ENCODE measurements at places on chromosomes 11 and 22. TPM values are rescaled to one million over a fixed set of nuclear protein-coding genes. Genes with fewer than 3 reads are reported as not detected.

DNA sequence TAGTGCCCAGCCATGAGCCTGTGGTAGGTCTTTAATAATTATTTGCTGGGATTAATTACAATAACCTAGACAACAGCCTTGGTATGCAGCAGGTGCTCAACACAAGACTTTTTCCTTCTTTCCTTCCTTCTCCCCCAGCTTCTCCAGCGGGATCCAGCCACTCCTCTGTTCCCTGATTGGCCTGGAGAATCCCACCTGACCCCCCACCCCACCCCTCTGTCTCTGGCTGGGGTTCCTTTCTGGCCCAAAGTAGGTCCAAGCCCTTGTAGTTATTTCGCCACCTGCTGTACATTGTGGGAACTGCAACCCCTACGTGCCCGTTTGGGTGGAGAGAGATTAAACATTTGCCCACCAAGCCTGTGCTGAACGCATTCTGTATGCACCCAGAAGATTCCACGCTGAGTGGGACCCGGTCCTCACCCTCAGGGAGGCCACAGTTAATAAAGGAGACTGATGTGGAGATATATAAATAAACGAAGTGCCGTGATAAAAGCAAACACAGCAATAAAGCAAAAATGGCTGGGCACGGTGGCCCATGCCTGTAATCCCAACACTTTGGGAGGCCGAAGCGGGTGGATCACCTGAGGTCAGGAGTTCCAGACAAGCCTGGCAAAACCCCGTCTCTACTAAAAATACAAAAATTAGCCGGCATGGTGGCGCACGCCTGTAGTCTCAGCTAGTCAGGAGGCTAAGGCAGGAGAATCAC lies 32.1 kb upstream of the DGKZ start:
- no peak overlapping the region for H3K27ac ChIP-seq
- peaks cover 2% of the 10 kb centered on the region for H3K27me3 ChIP-seq
- no peaks in the 10 kb centered on the region for H3K36me3 ChIP-seq
- no peak overlapping the region for H3K4me3 ChIP-seq
- H3K4me1 ChIP-seq, result peaks cover 21% of the 10 kb centered on the region

Gene TMEM151A
- not detected for total RNA-seq

Gene NRGN
- 6.6 TPM for total RNA-seq

GRCh38 chr11:9651899-9652748 lies 11.8 kb upstream of the SWAP70 start:
- H3K4me3 ChIP-seq, result no peak overlapping the region
- no peak overlapping the region for H3K27ac ChIP-seq
- no peaks in the 10 kb centered on the region for H3K4me1 ChIP-seq
- DNase-seq, result no peak
- H3K27me3 ChIP-seq, result peaks cover 3% of the 10 kb centered on the region

DNA sequence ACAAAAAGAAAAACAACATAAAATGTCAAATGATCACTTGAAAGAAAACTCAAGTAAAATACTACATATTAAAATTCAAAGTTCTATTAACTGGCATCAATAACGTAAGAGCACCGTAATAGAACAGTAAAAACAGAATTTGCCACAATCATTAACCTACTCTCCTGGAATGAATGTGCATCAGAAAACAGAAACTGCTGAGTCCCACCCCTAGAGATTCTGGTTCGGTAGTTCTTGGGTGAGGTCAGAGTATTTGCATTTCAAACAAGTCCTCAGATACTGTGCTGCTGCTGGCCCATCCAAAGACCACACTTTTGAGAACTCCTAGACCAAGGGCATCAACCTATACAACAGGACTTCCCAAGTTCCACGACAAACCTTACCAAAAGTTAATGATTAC lies 23.5 kb downstream of the PITPNB start:
- no peaks in the 10 kb centered on the region for H3K27me3 ChIP-seq
- peak overlapping the region; percentile 62 for H3K27ac ChIP-seq
- H3K4me3 ChIP-seq, result no peak overlapping the region
- DNase-seq, result no peak

GRCh38 chr11:47508240-47508957 lies 44.5 kb downstream of the CELF1 start:
- H3K36me3 ChIP-seq, result peaks cover 4% of the 10 kb centered on the region
- H3K27me3 ChIP-seq, result no peaks in the 10 kb centered on the region
- H3K4me1 ChIP-seq, result peaks cover 56% of the 10 kb centered on the region

- H3K4me3 ChIP-seq, result peak overlapping the region; percentile 51
- H3K36me3 ChIP-seq, result no peaks in the 10 kb centered on the region
- H3K27me3 ChIP-seq, result peaks cover 42% of the 10 kb centered on the region
- H3K4me1 ChIP-seq, result peaks cover 5% of the 10 kb centered on the region
- no peak for DNase-seq
These were observed 396 bp upstream of the CFAP300 start for GRCh38 chr11:102046841-102047240.

GRCh38 chr11:16632295-16633200 lies 105.9 kb upstream of the C11orf58 start:
- no peaks in the 10 kb centered on the region for H3K27me3 ChIP-seq
- no peaks in the 10 kb centered on the region for H3K4me1 ChIP-seq
- DNase-seq, result no peak
- no peaks in the 10 kb centered on the region for H3K36me3 ChIP-seq
- H3K4me3 ChIP-seq, result no peak overlapping the region

GRCh38 chr11:118239509-118240205 lies 12.5 kb downstream of the MPZL3 start:
- peak overlapping the region; percentile 97 for H3K27ac ChIP-seq
- no peak for DNase-seq
- H3K27me3 ChIP-seq, result no peaks in the 10 kb centered on the region
- H3K4me1 ChIP-seq, result peaks cover 85% of the 10 kb centered on the region

DNA sequence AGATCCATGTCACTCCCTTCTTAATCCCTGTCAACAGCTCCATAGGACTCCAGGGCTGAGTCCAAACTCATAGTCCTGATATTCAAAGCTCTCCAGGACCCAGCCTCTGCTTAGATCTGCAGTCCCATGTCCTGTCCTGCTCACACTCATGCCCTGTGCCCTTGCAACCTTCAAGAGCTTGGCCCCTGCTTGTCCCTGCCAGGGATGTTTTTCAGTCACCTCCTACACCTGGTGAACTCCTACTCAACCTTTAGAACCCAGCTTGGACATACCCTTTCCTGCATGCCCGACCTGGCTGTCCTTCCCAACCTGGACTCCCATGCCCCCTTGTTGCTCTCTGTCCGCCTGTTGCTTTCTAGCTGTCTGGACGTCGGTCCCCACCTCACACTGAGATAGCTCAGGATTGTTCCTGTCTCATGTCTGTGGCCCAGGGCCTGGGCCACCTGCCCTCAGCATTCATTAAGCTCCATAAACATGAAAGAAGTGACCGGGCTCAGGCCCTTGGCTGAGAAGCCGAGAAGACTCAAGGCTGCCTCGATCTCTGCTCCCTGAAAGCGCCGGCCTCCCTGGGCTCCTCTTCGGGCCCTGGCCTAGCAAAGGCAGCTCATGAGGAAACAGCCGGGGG lies 48.8 kb upstream of the RTL6 start:
- no peak overlapping the region for H3K4me3 ChIP-seq
- no peak overlapping the region for H3K27ac ChIP-seq
- H3K36me3 ChIP-seq, result no peaks in the 10 kb centered on the region
- peaks cover 8% of the 10 kb centered on the region for H3K4me1 ChIP-seq

Gene PHOX2A
- total RNA-seq, result not detected

GRCh38 chr11:65891219-65892136 lies 1.0 kb downstream of the CCDC85B start:
- H3K27me3 ChIP-seq, result no peaks in the 10 kb centered on the region
- peaks cover 5% of the 10 kb centered on the region for H3K36me3 ChIP-seq
- H3K4me1 ChIP-seq, result peaks cover 69% of the 10 kb centered on the region
- H3K4me3 ChIP-seq, result peak overlapping the region; percentile 96
- DNase-seq, result peak; percentile 67

- no peaks in the 10 kb centered on the region for H3K27me3 ChIP-seq
- H3K4me1 ChIP-seq, result peaks cover 33% of the 10 kb centered on the region
- peak overlapping the region; percentile 77 for H3K27ac ChIP-seq
- no peak for DNase-seq
- H3K36me3 ChIP-seq, result peaks cover 2% of the 10 kb centered on the region
- peak overlapping the region; percentile 86 for H3K4me3 ChIP-seq
These were observed 1.2 kb downstream of the SERGEF start for GRCh38 chr11:18011633-18012032.

- peaks cover 13% of the 10 kb centered on the region for H3K36me3 ChIP-seq
- H3K27me3 ChIP-seq, result no peaks in the 10 kb centered on the region
- H3K4me3 ChIP-seq, result no peak overlapping the region
- H3K4me1 ChIP-seq, result no peaks in the 10 kb centered on the region
These were observed 34.8 kb upstream of the DLAT start for GRCh38 chr11:111990381-111990780.

Gene MISFA
- total RNA-seq, result 0.85 TPM

- no peaks in the 10 kb centered on the region for H3K27me3 ChIP-seq
- H3K27ac ChIP-seq, result peak overlapping the region; percentile 82
- H3K4me3 ChIP-seq, result no peak overlapping the region
- peaks cover 58% of the 10 kb centered on the region for H3K4me1 ChIP-seq
These were observed 35.2 kb upstream of the TFIP11 start for GRCh38 chr22:26547426-26547825.

GRCh38 chr11:131666617-131667016 lies 296.2 kb downstream of the NTM start:
- H3K27ac ChIP-seq, result no peak overlapping the region
- no peak for DNase-seq
- no peaks in the 10 kb centered on the region for H3K36me3 ChIP-seq

DNA sequence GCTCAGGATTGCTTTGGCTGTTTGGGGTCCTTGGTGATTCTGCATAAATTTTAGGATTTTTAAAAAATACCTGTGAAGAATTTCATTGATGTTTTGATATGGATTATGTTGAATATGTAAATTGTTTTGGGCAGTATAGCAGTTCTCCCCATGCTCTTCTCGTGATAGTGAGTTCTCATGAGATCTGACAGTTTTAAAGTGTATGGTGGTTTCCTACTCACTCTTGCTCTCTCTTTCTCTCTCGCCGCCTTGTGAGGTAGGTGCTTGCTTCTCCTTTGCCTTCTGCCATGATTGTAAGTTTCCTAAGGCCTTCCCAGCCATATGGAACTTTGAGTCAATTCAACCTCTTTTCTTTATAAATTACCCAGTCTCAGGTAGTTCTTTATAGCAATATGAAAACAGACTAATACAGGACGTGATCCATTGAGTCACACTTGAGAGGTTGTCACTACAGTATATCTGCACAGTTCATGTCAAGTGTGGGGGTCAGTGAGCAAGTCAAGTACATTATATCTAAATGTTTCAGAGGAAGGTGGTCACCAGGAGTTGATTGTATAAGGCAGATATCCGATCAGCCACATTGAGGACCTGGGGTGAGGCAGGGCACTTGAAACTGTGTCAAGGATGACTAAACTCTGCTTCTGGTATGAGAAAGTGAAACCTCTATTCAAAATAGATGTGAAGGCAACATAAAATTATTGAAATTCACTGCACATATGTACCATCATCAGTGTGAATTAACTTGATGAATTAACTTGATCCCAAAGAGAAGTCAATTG lies 70.7 kb upstream of the CCDC179 start:
- no peak overlapping the region for H3K4me3 ChIP-seq
- no peaks in the 10 kb centered on the region for H3K36me3 ChIP-seq
- no peaks in the 10 kb centered on the region for H3K27me3 ChIP-seq
- H3K4me1 ChIP-seq, result peaks cover 6% of the 10 kb centered on the region
- no peak overlapping the region for H3K27ac ChIP-seq

GRCh38 chr11:85991508-85991907 lies 77.4 kb downstream of the PICALM start:
- H3K27ac ChIP-seq, result no peak overlapping the region
- H3K36me3 ChIP-seq, result peaks cover 50% of the 10 kb centered on the region
- DNase-seq, result no peak
- H3K27me3 ChIP-seq, result no peaks in the 10 kb centered on the region
- peaks cover 25% of the 10 kb centered on the region for H3K4me1 ChIP-seq
- H3K4me3 ChIP-seq, result no peak overlapping the region

- H3K27ac ChIP-seq, result no peak overlapping the region
- H3K27me3 ChIP-seq, result no peaks in the 10 kb centered on the region
- H3K36me3 ChIP-seq, result peaks cover 4% of the 10 kb centered on the region
These were observed 51.6 kb downstream of the CEP164 start for GRCh38 chr11:117378976-117379865.

DNA sequence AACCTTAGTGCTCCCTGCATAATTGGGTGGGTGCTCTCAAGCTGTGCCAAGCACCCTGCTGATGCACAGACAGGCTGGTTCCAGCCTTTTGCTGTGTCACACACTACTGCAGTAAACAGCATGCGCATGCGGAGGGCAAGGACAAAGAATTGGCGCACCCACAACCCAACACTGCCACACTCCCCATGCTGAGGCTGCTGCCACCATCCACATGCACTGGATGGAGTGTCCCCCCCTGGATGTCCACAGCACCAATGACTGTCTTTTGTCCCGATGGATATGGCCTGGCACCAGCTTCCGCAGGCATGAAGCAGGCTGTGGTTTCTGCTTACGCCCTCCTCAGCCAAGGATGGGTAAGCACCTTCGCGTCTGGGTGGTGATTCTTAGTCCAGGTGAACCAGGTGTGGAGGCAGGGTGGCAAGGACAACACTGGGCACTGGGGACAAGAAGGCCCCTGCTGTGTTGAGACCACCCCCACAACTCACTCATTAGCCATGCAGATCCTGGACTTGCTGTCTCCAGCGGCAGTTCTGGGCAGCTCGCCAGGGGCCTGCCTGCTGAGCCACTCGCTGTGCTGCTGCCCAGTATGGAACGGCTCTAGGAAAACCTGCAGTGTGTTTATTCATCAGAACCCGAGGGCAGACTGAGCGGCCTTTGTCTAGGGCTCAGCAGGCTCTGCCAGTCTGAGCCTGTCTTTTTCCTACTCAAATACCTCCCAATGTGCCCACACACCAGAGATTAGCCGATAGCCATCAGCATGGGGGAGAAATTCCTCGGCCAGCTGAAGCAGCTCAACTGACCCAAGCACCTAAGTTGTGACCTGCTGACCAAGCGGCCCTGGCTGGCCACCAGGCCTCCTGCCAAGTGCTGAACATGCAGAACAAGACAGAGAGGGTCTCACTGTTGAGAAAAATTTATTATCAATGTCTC lies 8.2 kb upstream of the NAP1L4 start:
- H3K4me3 ChIP-seq, result no peak overlapping the region
- peaks cover 20% of the 10 kb centered on the region for H3K4me1 ChIP-seq
- peaks cover 46% of the 10 kb centered on the region for H3K36me3 ChIP-seq
- no peak for DNase-seq
